ENCODE measurements at places on chromosomes 4 and X. TPM values are rescaled to one million over a fixed set of nuclear protein-coding genes. Genes with fewer than 3 reads are reported as not detected.
A peak's percentile ranks its signal among the peaks of the same experiment; 100 is the strongest.

- DNase-seq, result no peak
Observed at GRCh38 chr4:80078346-80079092, 5.5 kb upstream of the ANTXR2 start.

The FRG2 gene
- polyA plus RNA-seq, result not detected

DNA sequence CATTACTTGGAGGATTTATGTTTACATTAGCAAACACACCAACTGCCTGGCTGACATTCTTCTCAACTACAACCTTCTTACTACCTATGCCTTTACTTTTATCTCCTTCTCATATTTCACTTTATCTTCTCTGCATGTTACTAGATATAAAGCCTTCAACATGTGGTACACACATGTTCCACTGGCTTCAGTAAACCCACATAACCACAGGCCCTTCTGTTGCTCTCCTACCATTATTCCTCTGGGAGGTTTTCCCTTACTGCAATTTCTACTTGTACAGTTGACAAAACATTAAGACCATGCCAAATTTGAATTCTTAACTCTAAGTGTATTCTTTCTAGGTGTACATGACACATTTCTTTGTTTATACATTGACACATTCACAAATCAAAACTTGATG, 133.1 kb downstream of the ARAP2 start:
- no peak for DNase-seq

- no peak for DNase-seq
Observed at GRCh38 chr4:33133723-33134122, 2413.6 kb downstream of the PCDH7 start.

The TBC1D9 gene
- 22.0 TPM for polyA plus RNA-seq

GRCh38 chr4:123120473-123120872, 198.1 kb upstream of the NUDT6 start:
- no peak for DNase-seq

The REELD1 gene
- polyA plus RNA-seq, result not detected

The CDS1 gene
- 0.06 TPM for polyA plus RNA-seq

DNA sequence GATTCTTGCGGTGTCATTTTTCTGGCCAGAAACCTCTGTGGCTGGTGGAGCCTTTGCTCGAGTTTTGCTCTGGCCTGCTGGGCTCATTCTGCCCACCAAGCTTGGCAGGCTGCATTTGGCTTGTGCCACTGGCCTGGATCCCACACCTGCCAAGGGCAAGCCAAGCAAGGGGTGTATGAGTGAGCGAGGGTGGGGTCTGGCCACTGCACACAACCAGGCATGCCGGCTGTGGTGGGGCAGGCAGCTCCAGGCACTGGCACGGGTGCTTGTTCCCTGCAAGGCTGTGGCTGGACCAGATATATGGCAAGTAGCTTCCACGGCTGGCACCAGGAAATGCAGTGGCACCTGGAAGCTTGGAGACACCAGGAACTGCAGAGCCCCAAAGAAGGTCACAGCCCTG, 68.6 kb upstream of the PPP3CA start:
- DNase-seq, result no peak

- no peak for DNase-seq
Observed at GRCh38 chr4:149555146-149555545, 260.5 kb downstream of the IQCM start.

The CORIN gene
- polyA plus RNA-seq, result 31.1 TPM

DNA sequence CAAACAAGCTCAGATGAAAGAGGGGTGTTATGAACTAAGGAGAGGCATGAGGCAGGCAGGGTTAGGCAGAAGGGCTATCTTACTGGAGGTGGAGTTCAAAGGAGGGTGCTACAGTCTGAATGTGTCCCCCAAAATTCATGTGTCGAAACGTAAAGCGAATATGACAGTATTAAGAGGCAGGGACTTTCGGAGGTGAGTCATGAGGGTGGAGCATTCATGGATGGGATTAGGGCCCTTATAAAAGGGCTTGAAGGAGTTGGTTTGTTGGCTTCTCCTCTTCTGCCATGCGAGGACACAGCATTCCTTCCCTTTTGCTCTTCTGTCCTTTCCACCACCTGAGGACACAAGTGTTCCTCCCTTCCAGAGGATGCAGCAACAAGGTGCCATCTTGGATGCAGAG, 22.9 kb downstream of the APLN start:
- no peak for DNase-seq

GRCh38 chr4:185767528-185767927, 44.5 kb downstream of the SORBS2 start:
- no peak for DNase-seq

The CACNA1F gene
- polyA plus RNA-seq, result not detected

- DNase-seq, result no peak
Observed at GRCh38 chr4:78776729-78777575, 802 bp downstream of the BMP2K start.

DNA sequence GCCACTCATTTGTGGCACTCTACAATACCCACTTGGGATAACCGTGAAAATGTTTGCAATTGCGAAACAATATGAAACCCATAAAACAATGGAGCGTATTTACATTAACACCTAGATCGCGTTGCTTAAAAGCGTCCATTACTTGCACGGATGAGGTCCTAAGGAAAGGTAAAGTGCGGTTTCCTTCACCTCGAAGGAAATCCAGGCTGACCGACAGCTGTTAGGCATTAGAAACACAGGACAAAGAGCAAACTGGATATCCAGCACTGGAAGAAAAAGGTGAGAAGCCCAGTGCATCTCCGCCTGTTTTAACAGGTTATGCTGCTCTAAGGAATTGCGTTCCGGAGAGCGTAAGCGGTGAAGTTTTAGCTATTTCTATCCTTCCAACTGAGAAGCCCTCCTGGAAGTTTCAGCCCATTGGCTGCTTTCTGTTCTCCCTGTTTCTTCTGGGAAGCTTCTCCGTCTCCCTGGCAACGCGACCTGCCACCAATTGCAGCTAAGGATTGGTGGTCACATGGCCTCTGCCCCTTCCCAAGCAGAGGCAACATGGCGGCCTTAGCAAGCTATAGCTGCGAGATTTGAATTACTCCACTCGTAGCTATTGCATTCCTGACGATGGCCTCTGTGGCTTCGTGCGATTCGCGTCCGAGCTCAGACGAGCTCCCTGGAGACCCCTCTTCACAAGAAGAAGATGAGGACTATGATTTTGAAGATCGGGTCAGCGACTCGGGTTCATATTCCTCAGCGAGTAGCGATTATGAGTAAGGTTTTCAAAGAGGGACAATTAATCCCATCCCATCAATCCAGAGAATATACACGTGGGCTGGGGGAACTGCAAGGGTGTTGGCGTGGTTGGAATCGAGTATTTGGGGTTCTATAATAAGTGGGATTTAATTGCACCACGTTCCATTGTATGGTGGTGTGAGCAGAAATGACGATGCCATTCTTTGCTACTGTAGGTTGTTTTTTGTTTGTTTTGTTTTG, at the start of gene INTU:
Gene INTU (plus strand): TSS at position 538 of the 984 bp plus-strand sequence. CDS start 78 bp downstream, at position 616.
- DNase-seq, result peak; percentile 92

The PAGE1 gene
- not detected for polyA plus RNA-seq

The UGT2A1 gene
- polyA plus RNA-seq, result not detected

The OPRPN gene
- not detected for polyA plus RNA-seq

The DCLK2 gene
- 7.3 TPM for polyA plus RNA-seq

DNA sequence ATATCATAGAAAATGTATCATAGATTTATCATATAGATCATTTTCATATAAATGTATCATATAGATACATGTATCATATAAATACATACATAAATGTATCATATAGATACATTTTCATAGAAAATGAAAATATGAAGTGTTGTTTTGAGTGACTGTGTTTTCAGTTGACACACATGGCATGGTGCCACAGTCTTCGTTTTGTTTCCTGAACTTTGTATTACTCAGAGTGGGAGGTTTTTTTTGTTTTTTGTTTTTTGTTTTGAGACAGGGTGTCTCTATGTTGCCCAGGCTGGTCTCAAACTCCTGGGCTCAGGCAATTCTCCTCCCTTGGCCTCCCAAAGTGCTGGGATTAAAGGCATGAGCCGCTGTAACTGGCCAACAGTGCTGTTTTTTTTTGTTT, 3.9 kb downstream of the RBM10 start:
- DNase-seq, result no peak

DNA sequence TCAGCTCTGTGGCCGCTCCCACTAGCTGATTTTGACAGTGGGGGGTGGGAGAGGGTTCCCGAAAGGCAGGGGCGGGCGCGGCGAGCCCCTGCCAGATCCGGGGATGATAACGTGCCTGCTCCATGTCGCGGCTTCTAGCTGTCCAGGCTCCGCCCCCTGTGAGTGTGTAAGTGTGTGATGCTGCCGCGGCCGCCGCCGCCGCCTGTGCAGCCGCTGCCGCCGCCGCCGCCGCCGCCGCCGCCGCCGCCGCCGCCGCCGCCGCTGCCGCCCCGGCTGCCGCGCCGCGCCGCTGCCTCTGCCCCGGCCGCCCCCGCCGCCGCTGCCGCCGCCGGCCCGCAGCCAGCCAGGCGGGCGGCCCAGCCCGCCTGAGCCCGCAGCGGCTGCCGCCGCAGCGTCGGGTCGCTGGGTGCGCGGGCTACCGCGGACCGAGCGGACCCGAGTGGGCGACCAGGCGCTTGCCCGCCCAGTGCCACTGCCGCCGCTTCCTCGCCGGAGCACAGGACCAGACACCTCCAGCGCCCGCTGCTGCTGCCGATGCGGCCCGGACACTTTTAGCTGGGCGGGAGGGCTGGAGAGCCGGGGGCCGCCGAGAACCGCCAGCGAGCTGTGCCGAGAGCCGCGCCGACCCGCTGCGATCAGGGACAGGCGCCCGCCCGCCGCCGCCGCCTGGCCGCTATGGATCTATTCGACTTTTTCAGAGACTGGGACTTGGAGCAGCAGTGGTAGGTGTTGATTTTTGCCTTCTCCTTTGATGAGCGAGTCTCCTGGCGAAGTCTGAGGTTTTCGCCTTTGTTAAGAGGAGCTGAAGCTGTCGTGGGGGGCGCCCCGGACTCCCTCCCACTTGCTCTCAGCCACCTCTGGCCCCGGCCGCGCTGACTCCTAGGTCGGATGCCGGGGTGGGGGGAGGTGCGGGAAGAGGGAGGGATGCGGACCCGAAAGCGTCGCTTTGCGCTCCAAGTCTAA, at the start of gene AFF2:
Gene AFF2 (plus strand): TSS at position 195 of the 963 bp plus-strand sequence. CDS start 481 bp downstream, at position 676.
- no peak for DNase-seq

The CAPN6 gene
- polyA plus RNA-seq, result not detected

DNA sequence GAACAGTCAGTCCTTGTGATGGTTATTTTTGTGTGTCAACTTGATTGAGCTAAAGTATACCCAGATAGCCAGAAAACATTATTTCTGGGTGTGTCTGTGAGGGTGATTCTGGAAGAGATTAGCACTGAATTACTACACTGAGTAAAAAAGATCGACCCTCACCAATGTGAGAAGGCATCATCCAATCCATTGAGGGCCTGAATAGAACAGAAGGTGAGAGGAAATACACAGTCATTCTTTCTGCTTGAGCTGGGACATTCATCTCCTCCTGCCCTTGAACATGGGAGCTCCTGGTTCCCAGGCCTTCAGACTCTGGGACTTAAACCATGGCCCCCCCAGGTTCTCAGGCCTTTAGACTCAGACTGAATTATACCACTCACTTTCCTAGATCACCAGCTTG, 22.3 kb downstream of the INPP4B start:
- DNase-seq, result no peak

GRCh38 chrX:23731951-23732350, 11.1 kb downstream of the ACOT9 start:
- no peak for DNase-seq

GRCh38 chr4:158523990-158524535, 2.4 kb downstream of the RXFP1 start:
- no peak for DNase-seq

DNA sequence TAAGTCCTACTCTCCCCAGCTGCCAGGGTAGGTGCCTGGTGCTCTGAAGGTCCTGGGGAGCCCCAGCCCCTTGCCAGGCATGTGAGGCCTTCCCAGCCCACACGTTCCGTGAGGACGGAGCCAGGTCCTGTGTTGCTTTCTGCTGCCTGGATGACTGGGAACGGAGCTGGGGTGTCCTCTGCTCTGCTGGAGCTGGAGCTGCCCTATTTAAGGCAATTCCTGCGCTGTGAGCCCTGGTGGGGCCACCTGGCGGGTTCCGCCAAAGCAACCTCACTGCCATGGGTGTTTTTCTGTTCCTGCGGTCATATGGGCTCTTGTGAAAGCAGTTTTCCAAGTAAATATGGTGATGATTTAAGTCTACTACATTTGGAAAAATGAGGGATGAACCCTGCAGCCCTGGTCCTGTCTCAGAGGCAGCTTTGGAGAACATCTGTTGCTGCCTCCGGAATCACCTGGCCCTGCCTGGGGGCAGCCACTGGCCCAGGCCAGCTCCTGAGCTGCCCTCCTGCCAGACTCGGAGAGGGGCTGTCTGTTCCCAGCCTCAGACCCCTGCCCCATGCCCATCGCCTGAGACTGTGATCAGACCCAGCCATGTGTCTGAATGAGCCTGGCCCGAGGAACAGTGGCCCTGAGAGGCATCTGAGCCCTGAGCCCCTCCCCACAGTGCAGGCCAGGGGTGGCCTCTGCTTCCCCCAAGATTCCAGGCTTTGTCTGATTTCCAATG, 33.2 kb downstream of the FGFRL1 start:
- no peak for DNase-seq

- no peak for DNase-seq
Observed at GRCh38 chr4:8286719-8287342, 17.3 kb downstream of the HTRA3 start.

- DNase-seq, result no peak
Observed at GRCh38 chrX:68286980-68287379, 146.3 kb downstream of the OPHN1 start.

- no peak for DNase-seq
Observed at GRCh38 chrX:14932136-14932535, 58.9 kb downstream of the MOSPD2 start.

GRCh38 chr4:67035986-67036385, 509.3 kb downstream of the CENPC start:
- DNase-seq, result no peak

DNA sequence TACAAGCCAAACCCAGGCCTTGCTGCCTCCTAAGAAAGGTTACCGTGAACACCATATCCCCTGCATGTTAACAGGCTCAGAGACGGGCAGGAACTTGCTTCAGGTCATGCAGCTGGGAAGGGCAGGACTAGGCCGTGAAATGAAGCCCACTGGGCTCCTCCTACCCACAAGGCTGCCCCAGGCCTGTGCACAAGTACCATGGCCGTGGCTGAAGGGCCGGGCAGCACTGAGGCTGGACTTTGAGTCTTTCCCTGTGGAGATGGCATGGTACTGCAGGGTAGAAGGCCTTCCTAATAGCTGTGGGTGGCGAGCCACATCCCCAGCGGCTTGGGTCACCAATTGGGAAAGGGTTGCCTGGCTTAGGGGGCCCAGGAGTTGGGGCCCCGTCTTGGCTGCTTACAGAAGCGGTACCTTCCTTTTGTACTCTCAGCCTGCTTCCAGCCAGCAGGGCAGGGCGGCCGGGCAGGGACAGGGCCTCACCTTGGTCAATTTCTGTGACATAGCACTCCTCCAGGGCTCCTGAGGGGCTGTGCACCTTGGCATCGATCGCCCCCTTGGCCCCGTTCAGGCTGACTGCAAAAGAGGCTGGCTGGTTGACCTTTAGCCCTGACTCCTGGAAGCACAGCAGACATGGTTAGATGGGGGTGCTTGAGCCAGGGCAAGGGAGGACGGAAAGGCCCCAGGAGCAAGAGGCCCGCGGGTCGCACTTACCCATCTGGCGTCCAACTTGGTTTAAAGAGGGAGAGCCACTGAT, 23.8 kb downstream of the FLNA start:
- no peak for DNase-seq

Data from AG04450 (cell line).